ENCODE measurements at places on chromosomes 1 and 21. TPM values are rescaled to one million over a fixed set of nuclear protein-coding genes. Genes with fewer than 3 reads are reported as not detected.

Gene TFAP2E
- polyA plus RNA-seq = 0.31 TPM

Gene RIIAD1
- not detected for polyA plus RNA-seq

Gene HEYL
- not detected for polyA plus RNA-seq

Gene C1orf159
- polyA plus RNA-seq = 7.9 TPM

Gene OPRD1
- 0.03 TPM for polyA plus RNA-seq

Gene IRF6
- polyA plus RNA-seq = 0.93 TPM

Gene CHI3L1
- polyA plus RNA-seq = not detected

Gene UBAP2L
- 60.6 TPM for polyA plus RNA-seq

Gene TEDDM1
- 0.08 TPM for polyA plus RNA-seq

Gene OPTC
- not detected for polyA plus RNA-seq

Gene OLFML3
- polyA plus RNA-seq = not detected

Gene AMY1A
- polyA plus RNA-seq = not detected

Gene ADARB1
- polyA plus RNA-seq = 4.5 TPM

Gene IGFN1
- not detected for polyA plus RNA-seq

Gene HUNK
- not detected for polyA plus RNA-seq

Gene S100A14
- not detected for polyA plus RNA-seq

Gene KCNJ9
- not detected for polyA plus RNA-seq

Data from IgD-negative memory B cell (primary cell).